Midbrain (tissue), 1 donor: ENCODE measurements at places on chromosomes 2 and 18.

GRCh38 chr2:241999184-241999583 is 129.7 kb downstream of the RTP5 start:
- DNase-seq: no peak

GRCh38 chr2:231714639-231715498 is 6.5 kb downstream of the PTMA start:
- DNase-seq: peak; percentile 75

GRCh38 chr2:45884126-45884525 is 232.7 kb downstream of the PRKCE start:
- no peak for DNase-seq

GRCh38 chr2:8303322-8303832 is 378.5 kb upstream of the ID2 start:
- peak; percentile 64 for DNase-seq

DNA sequence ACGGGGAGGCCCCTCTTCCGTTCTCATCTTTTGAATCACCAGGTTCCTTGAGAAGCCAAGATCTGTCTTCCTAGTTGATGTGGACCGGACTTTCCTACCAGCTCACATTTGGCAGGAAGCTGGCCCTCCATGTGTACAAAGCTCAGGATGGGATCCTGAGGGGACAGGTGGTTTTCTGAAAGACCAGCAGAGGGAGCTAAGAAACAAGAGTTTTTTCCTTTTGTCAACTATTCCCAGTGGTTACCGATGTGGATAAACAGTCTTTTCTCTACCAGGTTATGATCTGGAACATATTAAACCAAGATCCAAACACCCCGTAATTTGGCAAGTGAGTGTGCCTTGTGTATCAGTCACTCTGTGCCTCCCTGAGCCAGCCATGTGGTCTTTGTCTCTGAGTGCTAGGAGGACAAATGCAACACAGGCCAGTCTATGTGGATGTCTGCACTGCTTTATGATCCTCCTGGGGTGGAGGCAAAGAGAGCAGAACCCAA is 25.1 kb upstream of the ARHGAP25 start:
- DNase-seq: peak; percentile 55

DNA sequence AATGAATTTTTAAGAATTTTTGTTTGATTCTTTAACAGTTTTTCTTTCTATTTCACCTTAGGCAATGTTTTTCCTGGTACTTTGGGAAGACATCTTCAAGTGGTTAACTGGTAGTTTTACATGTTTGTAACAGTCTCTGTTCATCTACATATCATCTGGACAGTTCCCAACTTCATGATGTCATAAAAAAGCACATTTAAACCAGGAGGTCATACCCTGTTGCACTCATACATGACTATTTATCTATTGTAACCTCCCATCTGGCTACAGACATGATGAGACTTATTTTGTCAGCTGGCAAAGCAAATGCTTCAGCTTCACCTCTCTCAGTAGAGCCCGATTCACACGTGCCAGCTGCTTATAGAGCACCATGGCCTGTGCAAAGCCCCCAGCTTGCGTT is 99.8 kb upstream of the YPEL5 start:
- no peak for DNase-seq

- no peak for DNase-seq
These were observed 27.0 kb downstream of the SKA1 start for GRCh38 chr18:50401888-50402287.

DNA sequence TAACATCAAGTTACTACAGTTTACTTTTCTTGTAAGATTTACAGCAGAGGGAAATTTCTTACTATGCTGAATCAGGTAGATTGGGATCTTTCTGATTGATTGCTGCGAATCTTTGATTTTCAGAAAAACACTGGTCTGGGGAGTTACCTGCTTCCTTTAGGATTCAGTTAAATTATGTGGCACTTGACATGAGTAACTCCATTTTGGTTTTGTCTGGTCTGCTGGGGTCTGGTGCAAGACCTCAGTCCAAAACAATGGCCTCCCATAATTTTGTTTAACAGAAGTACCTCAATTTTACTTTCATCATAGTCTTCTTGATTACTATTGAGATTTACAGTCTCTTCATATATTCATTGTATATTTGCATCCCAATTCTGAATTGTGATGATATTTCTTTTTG is 775.5 kb downstream of the TRIB2 start:
- DNase-seq: no peak

- DNase-seq: no peak
These were observed 136.2 kb upstream of the RASGRP3 start for GRCh38 chr2:33340280-33340679.
